ENCODE measurements at places on chromosomes 4 and X. TPM values are rescaled to one million over a fixed set of nuclear protein-coding genes. Genes with fewer than 3 reads are reported as not detected.

- DNase-seq = no peak
Observed at GRCh38 chr4:57109847-57110639, at the start of gene IGFBP7. Gene IGFBP7 (minus strand): TSS chr4:57110385. CDS start chr4:57110351, 34 bp downstream.

Gene FGFBP2
- not detected for total RNA-seq

GRCh38 chr4:168907119-168907698 lies 102.8 kb downstream of the CBR4 start:
- peak; percentile 16 for DNase-seq

DNA sequence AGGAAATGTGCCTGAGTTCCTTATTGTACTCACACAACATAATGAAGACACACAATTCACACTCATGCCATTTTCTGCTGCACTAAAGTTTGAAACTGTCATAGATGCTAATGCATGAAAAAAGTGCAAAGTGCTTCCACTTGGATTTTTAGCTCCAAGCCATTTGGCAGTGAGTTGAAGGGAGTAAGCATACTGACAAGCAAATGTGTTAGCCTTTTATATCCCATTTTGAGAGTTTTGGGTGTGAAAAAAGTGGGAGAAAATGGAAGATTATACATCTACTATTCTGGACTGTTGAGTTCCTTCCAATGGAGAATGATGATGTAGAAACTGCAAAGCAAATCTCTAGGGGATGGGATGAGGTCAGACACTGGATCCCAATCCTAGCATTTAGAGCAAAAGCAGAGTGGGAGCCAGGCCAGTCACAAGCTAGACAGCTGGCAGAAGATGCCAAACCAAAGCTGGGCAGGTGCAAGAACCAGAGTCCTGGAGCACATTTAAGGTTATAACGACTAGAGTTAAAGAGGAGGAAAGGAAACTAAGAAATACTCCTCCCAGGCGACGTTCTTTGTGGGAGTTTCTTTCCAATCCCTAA lies 216.8 kb downstream of the FBXO8 start:
- DNase-seq = no peak

DNA sequence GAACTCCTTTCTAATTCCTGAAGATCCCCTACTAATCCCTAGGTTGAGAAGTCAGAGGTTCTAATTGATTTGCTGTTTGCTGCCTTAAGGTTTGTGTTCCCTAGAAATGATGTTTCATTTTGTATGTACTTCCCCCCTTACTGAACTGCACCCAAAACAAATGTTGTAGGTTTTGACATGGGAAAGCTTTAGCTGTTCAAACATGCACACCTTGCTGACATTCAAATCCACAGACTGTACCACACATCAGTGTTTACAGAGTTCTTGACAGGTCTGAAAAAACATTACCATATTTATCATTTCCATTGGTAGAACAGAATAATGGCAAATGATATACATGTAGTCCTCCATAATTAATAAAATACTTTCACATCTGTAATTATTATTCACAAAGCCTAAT lies 18.2 kb downstream of the EGF start:
- no peak for DNase-seq

Gene MEPE
- total RNA-seq = not detected

DNA sequence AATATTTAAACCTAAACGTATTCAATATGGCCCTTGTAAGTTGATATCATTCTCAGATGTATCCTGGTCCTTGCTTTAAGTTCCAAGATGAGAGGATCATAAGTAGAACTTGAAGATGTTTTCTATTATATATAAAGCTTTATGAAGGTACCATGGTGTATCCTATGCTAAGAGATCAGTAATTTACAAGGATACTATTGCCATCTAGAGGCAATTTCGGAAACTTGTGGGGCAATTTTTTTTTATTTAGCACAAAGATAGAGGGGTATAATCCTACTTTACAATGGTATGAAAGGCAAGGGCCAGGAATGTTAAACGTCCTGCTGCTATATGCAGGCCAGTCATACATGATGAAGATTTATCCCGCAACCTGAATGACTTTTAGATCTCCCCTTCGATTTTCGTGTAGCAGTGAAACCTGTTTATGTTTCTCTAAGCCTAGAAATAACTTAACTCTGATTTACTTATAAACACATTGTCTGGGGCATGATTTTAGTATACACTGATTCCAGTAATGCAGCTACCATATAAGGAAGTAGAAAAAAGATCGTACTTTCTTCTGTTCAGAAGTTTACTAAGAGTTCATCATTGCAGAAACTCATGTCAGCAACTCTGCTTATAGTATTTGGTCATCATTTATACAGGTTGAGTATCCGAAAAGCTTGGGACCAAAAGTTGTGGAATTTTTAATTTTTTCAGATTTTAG lies 2.6 kb downstream of the SLC25A31 start:
- DNase-seq = peak; percentile 41

DNA sequence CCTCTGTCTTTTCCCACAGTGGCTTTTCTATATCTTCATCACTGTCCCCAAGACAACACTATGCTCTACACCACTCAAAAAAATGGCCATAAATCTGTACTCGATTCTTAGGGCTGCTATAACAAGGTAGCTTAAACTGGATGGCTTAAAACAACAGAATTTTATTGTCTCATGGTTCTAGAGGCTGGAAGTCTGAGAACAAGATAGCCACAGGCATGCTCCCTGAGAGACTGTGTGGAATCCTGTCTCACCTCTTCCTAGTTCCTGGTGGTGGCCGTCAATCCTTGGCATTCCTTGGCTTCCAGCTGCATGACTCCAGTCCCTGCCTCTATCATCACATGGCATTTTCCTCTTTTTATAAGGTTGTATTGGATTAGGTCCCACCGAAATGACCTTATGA lies 70.7 kb upstream of the DCLK2 start:
- no peak for DNase-seq

DNA sequence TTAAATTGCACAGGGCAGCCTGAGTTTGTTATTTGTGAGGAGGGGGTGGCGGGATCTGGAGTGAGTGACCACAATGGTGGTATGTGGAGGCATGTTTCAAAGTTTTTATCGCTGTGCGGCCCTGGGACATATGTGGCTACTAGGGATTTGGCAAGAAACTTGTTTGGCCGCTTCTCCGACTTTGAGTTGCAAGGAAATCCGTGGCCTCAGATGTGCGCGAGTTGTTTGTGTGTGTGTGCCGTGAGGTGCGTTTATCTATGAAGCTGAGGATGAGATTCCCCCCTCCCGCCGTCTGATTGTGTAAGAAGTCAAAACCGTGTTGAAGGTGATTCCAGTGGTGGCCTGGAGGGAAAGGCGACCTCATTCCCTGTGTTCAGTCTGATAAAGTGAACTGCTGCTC lies 1.4 kb downstream of the JADE3 start:
- no peak for DNase-seq

Gene TFDP3
- total RNA-seq = not detected

DNA sequence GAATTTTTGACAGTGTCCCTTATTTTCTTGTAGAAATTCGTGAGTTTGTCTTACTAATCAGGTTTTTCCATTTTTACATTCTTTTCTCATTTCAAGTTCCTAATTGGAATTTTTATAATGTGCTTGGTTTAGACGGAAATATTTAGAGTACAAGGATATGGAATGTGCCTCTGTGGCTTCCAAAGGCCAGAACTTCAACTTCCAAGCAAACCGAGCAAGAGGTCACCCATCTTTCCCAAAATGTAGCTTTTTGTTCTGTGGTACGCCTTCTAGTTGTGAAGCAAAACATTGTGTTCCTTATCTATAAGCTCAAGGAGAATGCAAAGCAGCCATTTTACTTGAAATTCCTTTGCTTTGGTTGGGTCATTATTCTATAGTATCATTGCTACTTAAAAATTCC lies 212.8 kb upstream of the PACRGL start:
- no peak for DNase-seq

Gene TRPC5OS
- not detected for total RNA-seq

- no peak for DNase-seq
Observed at GRCh38 chr4:184395971-184396391, 78.4 kb downstream of the IRF2 start.

Gene RPA4
- 0.67 TPM for total RNA-seq

Gene DKK2
- not detected for total RNA-seq

- peak; percentile 28 for DNase-seq
Observed at GRCh38 chrX:49876750-49877149, 2.5 kb upstream of the USP27X start.

DNA sequence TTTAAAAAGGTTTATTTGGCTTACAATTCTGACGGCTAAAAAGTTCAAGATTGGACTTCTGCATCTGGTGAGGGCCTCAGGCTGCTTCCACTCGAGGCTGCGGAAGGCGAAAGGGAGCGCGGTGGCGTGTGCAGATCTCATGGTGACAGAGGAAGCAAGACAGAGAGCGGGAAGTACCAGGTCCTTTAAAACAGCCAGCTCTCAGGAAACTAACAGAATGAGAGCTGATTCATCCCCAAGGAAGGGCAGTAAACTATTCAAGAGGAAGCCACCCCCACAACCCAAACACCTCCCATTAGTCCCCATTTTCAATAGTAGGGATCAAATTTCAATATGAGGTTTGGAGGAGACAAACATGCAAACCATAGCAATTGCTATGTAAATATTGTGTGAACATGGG lies 2144.2 kb upstream of the AGA start:
- no peak for DNase-seq

Gene GLRB
- total RNA-seq = 14.7 TPM

Gene RIPPLY1
- not detected for total RNA-seq
